ENCODE measurements at places on chromosomes 16 and 17.

DNA sequence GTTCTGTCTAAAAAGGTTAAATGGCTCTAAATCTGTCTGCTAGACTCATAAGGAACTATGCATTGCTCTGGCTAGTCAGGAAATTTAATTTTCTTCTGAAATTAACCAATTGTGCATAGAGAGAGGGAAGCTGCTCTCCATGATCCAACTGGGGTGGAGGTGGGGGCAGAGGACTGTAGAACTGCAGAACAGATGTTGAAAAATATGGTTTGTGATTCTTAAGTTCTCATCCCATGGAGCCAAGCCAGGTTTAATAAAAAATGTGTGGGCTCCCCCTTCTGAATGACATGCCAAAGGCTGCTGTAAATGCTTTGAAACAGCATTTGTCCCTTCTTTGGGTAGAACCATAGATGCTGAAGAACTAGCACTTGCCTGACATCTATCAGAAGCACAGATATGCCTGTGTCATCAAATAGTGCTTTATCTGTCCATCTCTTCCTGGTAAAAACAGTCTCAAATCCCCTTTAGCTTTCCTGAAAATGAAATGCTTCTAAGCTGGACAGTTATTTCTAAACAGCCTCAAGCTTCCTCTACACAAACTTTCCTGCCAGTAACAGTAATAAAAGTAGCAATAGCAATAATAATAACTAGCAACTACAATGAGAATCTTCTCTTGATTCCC, 221.4 kb downstream of the CDH8 start:
- no peak for DNase-seq

GRCh38 chr17:28379814-28380801, 8.6 kb downstream of the SARM1 start:
- no peak for DNase-seq

GRCh38 chr17:55384643-55385232, 36.9 kb downstream of the MMD start:
- no peak for DNase-seq

- DNase-seq = no peak
Observed at GRCh38 chr17:36730857-36731490, 129.6 kb downstream of the MRM1 start.

GRCh38 chr17:73956595-73957465, 246.6 kb upstream of the RPL38 start:
- peak; percentile 15 for DNase-seq

DNA sequence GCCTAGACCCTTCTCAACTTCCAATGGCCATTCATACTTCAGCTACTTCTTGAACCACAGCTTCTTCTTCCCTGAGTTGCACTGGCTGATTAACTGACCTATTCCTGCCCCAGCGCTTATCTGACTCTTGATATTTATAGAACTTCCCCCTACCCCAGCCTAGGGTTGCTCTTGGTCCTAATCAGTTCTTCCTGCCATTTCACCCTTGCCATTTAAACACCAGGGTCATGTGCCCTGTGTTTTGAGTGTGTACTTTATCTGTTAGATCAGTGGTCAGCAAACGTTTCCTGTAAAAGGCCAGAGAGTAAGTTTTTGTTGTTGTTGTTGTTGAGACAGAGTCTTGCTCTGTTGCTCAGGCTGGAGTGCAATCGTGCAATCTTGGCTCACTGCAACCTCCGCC, 82.4 kb upstream of the COX10 start:
- DNase-seq = no peak

DNA sequence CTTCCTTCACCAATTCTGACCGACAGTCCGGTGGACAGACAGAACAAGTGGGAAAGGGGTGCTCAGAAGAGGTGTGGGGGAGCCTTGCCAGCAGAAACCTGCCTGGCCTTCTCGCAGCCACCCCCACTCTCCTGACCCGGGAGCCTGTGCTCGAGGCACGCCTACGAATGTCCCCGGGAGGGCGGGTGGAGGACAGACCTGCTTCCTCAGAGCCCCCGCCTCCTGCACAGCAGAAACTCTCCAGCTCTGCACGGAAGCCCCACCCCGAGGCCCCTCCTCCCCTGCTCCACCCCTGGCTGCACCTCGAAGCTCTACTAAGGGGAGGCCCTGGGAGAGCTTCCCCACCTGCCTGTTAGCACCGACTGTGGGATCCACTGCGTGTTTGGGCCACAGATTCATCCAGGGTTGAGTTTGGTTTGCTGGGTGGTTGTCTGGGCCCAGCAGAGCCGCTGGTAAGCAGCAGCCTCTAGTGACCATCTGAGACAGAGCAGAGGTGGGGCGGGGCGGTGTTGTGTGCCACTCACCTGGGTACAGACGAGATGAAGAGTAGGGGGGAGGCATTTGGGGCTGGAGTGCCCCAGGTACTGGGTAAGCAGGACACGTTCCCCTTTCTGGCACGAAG, 6.2 kb downstream of the TAF1C start:
- DNase-seq = no peak

- peak; percentile 93 for DNase-seq
Observed at GRCh38 chr16:4800290-4801041, 2.0 kb downstream of the ROGDI start.

DNA sequence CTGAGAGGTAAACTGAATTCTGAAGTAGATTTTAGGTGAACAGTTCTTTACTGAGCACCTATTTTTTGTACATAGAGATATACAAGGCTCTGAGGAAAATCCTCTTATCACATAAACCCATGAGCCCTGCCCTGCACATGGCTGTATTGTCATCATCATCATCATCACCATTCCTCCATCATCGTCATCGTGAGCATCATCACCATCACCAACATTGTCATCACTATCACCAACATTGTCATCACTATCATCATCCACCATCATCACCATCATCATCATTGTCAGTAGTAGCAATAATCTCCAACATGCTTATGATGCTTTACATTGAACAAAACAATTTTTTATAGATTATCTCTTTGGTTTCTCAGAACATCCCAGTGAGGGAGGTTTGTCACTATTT, 20.7 kb downstream of the ASIC2 start:
- DNase-seq = no peak

DNA sequence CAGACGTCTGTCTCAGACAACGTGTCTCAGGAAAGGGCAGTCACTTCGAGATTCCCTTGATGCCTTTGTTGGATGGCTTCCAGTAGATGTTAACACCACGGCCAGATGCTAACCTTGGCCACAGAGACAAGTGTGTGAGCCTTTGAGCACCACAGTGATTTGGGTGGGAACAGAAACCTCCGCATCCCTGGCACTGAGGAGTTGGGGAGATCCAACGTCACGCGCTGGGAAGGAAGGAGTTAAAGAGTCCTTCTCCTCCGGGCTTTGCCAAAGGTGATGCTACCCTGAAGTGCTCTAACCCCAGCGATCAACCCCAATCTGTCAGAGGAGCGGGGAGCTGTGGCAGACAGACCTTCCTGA, 3.0 kb upstream of the ABR start:
- DNase-seq = no peak

DNA sequence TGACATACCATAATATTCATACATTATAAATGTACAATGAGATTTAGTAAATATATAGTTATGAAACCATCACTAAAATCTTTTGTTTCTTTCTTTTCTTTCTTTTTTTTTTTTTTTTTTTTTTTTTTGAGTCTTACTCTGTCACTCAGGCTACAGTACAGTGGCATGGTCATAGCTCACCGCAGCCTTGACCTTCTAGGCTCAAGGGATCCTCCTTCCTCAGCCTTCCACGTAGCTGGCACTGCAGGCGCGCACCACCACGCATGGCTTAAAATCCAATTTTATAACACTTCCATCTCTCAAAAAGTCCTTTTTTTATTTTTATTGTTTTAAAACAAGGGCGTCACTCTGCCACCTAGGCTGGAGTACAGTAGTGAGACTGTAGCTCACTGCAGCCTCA, 41.1 kb downstream of the ZNRF1 start:
- DNase-seq = no peak

- DNase-seq = no peak
Observed at GRCh38 chr16:65600046-65600445, 478.2 kb upstream of the CDH11 start.

DNA sequence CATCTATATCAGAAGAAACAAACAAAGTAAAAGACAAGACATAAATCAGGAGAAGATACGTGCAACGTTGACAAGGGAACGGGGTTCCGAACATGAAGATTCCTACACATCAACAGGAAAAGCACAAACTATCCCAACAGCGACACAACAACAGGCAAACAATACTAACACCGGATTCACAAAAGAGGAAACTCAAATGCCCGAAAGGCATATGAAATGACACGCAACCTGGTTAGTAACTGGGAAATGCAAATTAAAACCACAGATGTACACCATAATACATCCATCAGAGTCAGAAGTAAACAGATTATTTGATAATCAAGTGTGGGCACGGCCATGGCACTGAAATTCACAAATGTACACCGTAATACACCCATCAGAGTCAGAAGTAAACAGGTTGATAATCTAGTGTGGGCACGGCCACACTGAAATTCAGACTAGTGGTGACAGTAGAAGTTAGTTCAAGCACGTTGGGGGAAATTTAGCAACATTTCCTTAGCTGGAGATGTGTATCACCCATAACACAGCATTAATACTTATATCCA, 171.9 kb upstream of the RPH3AL start:
- no peak for DNase-seq

- no peak for DNase-seq
Observed at GRCh38 chr17:12330456-12330855, 309.8 kb downstream of the MAP2K4 start.

DNA sequence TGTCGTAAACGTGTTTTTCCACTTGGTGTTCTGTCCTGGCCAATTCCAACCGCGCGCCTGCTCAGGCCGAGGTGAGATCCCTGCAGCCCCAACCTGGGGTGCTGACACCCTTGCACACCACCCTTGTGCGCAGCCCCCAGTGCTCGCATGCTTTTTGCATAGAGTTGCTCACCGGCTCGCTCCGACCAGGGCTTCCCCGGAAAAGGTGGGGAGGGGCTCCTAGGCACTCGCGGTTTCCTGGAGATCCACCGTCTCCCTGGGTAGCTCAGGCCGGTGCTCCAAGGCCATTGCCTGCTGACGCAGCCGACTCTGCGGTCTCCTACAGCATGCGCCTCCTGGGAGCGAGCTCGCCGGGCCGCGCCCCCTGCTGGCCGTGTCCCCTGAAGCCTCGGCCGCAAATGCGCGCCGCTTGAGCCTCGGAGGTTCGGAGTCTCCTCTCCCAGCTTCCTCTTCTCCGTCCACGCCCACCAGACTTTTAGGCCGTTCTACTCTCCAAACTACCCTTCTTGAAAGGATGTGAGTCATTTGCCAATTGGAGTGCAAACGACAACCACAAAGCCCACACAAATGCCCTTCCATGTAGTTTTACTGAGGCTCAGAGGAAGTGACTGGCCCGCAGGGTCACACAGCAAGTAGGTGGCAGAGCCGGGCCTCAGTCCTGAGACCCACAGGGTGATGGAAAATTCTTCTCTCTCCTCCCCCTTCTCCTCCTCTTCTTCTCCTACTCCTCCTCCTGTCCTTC, 7.2 kb upstream of the PDP2 start:
- peak; percentile 85 for DNase-seq

DNA sequence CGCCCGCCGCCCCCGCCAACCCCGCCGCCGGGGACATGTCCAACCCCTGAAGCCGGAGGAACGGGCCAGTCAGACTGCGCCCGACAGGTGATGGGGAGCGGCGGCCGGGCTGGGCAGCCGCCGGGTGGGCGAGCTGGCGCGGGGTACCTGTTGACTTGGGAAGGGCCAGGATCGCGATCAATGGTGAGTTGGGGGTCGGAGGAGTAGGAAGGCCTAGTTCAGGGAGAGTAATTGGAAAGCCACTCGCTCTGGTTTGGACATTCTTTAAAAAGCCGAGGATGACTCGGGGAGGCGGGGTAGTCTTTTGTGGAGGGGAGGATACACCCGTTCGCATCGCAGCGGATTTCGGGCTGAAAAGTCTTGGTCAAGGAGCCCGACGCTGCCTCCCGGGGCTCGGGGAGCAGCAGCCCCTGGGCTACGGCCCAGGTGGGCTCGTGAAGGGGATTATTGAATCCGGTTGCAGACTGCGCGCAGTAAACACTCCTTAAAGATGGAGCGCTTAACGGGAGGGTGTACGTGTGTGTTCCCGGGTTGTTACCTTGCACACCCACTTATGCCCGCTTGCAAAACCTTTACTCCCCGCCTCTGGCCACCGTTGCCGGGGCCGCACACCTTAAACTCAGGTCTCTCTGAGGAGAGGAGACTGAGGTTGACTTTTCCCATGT, 123.8 kb downstream of the GOSR1 start:
- DNase-seq = peak; percentile 48

DNA sequence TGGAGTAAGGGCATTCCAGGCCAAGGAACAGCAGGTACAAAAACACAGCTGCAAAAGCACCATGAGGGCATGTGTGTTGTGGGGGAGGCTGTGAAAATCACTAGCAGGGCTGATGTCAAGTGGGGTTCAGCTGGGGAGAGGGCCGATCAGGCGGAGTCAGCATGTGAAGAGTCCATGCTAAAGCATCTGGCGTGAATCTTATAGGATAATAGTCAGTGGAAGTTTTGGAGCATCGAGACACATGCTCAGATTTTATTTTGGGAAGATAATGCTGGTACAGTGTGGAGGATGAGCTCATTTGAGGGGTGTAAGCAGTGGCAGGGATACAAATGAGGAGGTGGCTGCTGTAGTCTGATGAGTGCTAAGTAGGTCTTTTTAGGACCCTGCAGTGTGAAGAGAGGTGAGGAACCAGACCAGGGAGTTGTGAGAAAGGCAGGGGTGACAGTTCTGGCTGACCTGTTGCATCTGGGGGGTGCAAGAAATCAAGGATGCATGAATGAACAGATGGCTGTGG, 30.3 kb downstream of the MMD start:
- DNase-seq = no peak

- DNase-seq = no peak
Observed at GRCh38 chr16:11957591-11958395, 7.2 kb upstream of the TNFRSF17 start.

- DNase-seq = no peak
Observed at GRCh38 chr17:79652999-79653643, 42.3 kb upstream of the RBFOX3 start.

GRCh38 chr16:48321317-48322036, 63.7 kb downstream of the SIAH1 start:
- DNase-seq = no peak

- no peak for DNase-seq
Observed at GRCh38 chr16:81894592-81894991, 115.5 kb downstream of the PLCG2 start.

GRCh38 chr16:69595127-69596036, 29.6 kb downstream of the NFAT5 start:
- DNase-seq = no peak

Data from G401 (cell line).